Cardiac atrium fibroblast (primary cell): ENCODE measurements at places on chromosomes 3 and 15. TPM values are rescaled to one million over a fixed set of nuclear protein-coding genes. Genes with fewer than 3 reads are reported as not detected.

SPATA12 gene
- total RNA-seq: not detected in 2 replicates

ROPN1B gene
- not detected in 2 replicates for total RNA-seq

TEX55 gene
- not detected in 2 replicates for total RNA-seq

PRRT3 gene
- 2.8 and 3.8 TPM in 2 replicates for total RNA-seq

ADGRG7 gene
- total RNA-seq: not detected in 2 replicates

MESP1 gene
- total RNA-seq: 2.3 TPM in 1 of 2 replicates, not detected in the other

TRIM69 gene
- total RNA-seq: 3.4 and 7.5 TPM in 2 replicates

TMIE gene
- total RNA-seq: not detected in 2 replicates

FRMD5 gene
- 0.54 and 0.81 TPM in 2 replicates for total RNA-seq

POLQ gene
- 0.36 and 0.97 TPM in 2 replicates for total RNA-seq

SPSB4 gene
- not detected in 2 replicates for total RNA-seq

ANKRD63 gene
- total RNA-seq: not detected in 2 replicates

C2CD4B gene
- 1.1 and 3.4 TPM in 2 replicates for total RNA-seq

ZNF774 gene
- total RNA-seq: 0.32 TPM in 1 of 2 replicates, not detected in the other

KCNAB1 gene
- 0.72 TPM in 1 of 2 replicates, not detected in the other for total RNA-seq
